ENCODE measurements at places on chromosomes 6 and 20.

- DNase-seq, result no peak
These were observed 149.6 kb downstream of the DTNBP1 start for GRCh38 chr6:15513131-15513771.

DNA sequence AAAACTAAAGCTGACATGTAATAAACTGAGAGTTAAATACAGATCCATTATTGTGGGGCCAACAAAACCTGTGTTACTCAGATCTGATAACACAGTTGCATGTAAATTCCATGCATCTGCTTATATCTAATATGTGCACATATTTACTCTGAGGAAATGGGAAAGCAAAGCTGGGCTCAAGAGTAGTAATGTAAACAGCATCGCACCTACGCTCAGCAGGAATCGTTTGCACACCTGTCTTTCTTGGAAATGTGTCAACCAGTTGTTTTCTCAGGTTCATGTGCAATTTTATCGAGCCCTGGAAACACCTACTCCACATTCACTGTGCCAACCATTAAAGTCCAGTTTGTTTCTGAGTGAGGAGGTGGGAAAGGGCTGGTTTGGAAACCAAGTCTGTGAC, 80.3 kb upstream of the CNKSR3 start:
- DNase-seq, result no peak

GRCh38 chr6:165845493-165845892, 182.5 kb upstream of the PDE10A start:
- no peak for DNase-seq

DNA sequence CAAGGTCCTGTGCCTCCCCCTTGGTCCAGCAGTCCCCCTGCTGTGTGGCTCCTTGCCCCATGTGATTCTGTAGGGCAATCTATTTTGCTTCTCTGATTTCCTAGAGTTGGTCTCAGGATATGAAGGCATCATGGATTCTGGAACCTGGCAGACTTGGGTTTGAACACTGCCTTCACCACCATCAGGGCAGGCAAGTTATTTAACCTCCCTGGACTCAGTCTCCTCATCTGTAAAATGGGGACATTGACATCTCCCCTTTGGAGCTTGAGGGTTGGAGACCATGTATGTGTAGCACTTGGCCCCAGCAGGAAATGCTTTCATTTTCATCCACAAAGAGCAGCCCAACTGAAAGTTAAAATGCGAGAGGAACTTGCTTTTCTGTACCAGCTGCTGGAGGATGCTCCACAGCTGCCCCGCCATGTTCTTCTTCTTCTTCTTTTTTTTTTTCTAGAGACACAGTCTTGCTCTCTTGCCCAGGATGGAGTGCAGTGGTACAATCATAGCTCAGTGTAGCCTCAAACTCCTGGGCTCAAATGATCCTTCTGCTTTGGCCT, 6.7 kb downstream of the TOX2 start:
- no peak for DNase-seq

- no peak for DNase-seq
These were observed 39.7 kb downstream of the MAP3K5 start for GRCh38 chr6:136752554-136752953.

Data from renal cortex interstitium (tissue), 15 donors.